HEK293T (cell line): ENCODE measurements at places on chromosomes 1 and 21.
A peak's percentile ranks its signal among the peaks of the same experiment; 100 is the strongest.

DNA sequence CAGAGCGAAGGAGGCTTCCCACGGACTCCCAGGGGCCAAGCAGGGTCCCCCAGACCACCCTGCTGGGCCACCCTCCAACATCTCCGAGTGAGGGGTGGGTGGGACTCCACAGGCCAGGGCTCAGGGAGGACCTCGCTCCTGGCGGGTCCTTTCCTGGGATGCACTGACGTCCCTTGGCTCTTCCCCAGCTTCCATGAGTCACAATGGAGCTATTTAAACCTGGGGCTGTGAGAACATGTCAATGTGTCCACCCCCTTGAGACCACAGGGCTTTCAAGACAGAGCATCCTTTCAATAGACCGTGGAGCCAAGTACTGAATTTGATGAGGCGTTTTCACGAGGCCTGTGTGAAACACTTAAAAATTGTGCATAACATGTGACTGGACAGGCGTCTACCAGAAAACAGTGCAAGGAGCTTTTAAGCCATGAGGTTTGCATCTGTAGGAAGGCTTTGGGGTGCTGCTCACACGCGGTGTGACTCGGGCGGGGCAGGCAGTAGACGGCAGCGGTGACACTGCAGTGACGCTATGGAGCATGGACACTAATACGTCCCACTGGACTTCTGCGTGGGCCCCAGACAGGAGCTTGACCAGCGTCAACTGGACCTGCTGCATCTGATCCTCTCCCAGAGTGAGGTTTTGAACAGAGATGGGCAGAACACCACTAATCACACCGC lies 24.1 kb upstream of the NPHP4 start:
- no peak for DNase-seq

GRCh38 chr21:45923146-45923545 lies 58.4 kb upstream of the COL6A1 start:
- DNase-seq, result peak; percentile 91

- no peak for DNase-seq
Observed at GRCh38 chr1:185315445-185316071, 1.5 kb downstream of the IVNS1ABP start.

DNA sequence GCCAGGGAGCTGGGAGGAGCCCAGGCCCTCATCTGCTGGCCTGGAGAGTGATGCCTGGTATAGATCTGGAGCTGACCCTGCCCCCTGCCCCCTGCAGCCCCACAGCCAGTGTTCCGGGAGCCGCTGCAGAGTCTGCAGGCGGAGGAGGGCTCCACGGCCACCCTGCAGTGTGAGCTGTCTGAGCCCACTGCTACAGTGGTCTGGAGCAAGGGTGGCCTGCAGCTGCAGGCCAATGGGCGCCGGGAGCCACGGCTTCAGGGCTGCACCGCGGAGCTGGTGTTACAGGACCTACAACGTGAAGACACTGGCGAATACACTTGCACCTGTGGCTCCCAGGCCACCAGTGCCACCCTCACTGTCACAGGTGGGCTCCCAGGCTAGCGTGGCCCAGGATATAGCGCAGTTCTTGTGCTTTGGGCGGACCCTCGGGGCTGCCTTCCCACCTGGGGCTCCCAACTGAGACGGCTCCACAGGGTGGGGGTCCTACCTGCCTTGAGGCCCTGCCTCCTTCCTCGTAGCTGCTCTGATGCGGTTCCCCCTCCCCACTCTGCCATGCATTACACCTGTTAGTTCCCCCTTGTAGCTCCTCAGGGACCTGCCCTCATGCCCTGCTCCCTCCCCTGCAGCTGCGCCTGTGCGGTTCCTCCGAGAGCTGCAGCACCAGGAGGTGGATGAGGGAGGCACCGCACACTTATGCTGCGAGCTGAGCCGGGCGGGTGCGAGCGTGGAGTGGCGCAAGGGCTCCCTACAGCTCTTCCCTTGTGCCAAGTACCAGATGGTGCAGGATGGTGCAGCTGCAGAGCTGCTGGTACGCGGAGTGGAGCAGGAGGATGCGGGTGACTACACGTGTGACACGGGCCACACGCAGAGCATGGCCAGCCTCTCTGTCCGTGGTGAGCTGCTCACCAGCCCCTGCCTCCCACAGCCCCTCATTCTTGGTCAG lies 98.7 kb downstream of the OBSCN start:
- no peak for DNase-seq

DNA sequence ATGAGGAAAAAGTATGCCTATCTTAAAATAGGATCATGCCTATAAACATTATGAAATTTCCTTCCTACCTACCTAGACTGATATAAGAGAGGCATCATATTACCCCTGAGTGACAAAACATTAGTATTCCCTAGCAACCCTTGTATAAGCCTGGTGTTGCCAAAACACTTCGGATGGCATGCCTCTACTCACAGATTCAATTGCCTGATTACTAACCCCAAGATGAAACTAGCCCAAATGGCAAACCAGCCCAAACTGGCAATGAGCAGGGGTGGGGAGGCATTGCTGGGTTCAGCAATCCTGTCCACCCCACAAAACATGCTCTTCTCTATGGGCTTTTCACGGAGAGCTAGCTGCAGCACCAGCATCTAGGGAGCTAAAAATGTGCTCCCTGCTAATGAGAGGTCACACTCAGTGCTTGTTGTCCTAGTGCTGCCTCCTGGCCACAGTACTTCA lies 13.9 kb downstream of the PALMD start:
- no peak for DNase-seq

DNA sequence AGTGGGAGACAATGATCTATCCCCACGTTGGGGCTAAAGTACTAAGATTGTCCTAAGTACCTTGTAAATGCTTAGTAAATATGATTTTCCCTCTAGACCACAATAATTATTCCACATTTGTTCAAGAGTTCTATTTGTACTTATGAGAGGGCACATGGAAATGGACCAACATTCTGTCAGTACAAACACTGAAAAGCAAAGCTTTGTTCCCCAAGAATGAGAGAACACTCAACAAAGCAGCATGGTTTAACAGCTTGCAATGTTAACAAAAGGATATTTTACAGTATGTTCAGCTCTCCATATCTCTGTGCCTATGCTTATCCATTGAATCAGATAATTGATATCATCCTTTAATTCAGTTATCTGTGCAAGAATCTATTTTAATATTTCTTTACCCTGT lies 35.4 kb downstream of the RBM11 start:
- no peak for DNase-seq

- DNase-seq, result peak; percentile 31
Observed at GRCh38 chr1:167935216-167936067, 1.0 kb upstream of the DCAF6 start.

DNA sequence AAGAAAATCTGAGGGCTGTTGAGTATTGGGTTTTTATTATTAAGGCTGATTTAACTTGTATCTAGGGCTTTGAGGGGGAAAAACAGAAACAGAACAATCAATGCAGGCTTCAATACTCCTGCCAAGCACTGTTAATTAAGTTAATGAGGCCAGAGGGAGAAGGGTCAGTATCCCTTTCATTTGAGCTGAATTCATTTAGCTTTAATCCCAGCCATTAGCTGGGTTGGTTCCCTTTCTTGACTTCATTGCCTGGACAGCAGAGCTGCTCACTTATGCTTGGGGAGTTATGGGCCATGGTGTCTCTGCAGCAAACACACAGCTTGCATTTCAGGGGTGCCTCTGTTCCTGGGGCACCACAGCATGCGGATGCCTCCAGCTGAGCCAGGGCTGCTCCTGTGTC lies 16.3 kb downstream of the TLR5 start:
- no peak for DNase-seq

- DNase-seq, result no peak
Observed at GRCh38 chr1:198174297-198174696, 17.5 kb downstream of the NEK7 start.

DNA sequence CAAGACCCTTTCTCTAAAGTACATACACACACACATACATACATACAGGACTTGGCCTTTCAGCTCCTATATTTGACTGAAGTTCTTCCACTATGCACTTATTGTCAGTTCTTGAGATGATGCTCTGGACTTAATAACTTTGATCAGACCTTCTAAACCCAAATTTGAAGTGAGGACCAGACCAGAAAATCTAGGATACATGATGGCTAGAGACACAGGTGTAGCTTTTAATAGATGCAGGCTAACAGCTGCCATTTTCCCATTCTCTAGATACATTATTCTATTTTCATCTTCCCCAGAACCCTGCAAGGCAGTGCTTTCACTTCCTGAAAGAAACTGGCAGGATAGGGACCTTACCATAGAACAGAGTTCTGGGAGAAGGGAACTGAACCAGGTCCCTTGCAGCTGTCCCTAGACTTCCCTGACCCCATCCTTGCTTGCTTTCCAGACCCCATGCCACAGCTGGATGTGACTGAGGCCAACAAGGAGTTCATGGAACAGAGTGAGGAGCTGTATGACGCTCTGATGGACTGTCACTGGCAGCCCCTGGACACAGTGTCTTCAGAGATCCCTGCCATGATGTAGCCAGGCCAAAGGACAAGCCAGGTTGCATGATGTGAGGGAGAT lies 14.9 kb upstream of the RAB42 start:
- no peak for DNase-seq

DNA sequence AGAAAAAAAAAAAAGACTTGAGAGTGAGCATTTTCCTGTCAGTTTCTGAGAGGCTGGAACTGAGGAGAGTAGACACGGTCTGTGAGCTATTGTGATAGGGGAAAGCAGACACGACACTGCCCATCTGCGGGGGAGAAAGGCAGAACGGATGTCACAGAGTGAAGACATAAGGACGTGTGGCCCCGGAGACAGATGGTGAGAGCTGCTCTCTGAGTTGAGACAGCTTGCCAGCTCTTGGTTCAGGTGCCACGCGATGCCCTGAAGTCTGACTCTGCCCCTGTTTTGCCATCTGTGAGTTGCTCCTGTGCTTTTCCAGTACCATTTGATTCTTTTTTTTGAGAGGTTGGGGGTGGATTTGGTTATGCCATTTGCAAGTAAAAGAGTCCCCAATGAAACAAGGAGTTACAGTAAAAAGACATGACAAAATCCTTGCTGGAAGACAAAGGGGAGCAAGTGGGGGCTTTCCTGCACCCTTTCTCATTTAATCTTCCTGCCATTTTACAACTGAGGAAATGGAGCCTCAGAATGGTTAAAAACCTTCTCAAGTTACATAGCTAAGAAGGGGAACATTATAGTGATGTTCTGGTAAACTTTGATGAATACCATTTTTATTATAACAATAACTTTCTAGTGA lies 128.9 kb upstream of the DNAH14 start:
- DNase-seq, result no peak

DNA sequence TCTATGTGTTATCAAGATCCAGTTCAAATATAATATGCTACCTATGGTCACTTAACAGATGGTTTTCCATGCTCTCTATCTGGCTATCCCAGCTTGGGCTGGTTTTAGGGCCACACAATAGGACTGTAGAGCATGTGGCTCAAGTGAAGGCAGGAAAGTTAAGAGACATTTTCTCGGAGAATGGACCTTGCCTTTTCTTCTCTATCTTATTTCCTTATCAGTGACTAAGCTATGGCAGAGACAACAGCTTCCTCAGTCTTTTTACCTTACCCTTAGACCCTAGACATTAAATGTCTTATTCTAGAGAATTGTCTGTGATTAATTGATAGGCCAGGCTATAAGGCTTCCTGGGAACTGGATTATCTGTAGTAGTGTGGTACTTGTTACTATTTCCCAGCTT lies 28.1 kb downstream of the CD101 start:
- DNase-seq, result no peak

DNA sequence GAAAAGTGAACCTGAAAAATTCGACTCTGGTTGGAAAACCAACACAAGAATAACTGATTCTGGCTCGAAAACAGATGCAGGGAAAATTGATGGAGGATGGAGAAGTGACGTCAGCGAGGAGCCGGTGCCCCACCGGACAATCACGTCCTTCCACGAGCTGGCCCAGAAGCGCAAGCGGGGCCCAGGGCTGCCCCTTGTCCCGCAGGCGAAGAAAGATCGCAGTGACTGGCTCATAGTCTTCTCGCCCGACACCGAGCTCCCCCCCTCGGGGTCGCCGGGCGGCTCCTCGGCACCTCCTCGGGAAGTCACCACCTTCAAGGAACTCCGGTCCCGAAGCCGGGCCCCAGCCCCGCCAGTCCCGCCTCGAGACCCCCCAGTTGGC lies 1.9 kb downstream of the RUSC1 start:
- DNase-seq, result peak; percentile 49

GRCh38 chr1:242703467-242703866 lies 179.0 kb upstream of the PLD5 start:
- no peak for DNase-seq

DNA sequence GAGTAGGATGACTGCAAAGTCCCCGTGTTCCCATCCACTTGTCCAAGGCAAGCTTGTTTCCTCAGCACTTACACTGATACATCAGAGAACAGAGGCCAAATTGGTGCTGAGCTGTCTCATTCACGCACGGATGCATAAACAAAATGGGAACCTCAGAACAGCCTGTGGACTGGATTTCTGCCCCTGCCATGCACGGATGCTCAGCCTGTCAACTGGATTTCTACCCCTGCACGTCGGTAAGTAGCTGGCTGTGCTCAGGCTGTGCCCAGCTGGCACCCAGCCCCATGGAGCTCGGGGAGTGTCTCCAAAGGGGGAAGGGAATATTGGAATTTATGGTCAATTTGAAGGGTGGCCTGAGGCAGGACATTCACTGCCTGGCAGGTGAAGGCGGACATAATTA lies 40.8 kb upstream of the TMPRSS2 start:
- no peak for DNase-seq

DNA sequence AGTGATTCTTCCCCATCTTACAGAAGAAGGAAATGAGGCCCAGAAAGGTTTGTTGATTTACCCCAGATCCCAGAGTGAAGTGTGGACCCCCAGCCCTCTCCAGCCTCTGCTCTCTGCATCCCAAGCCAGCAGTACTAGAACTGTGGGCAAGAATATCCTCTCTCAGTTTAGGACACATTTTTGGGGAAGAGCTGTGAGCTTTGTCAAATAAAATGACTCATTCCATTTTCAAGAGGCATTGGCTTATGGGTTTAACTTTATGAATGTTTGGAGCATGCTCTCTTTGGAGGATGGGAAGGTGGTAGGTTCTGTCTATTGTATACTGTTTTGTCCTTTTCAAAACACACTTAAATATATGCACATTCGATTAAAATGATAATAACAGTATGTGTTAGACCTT lies 70.6 kb upstream of the CNTN2 start:
- no peak for DNase-seq

GRCh38 chr1:193681422-193681821 lies 495.0 kb upstream of the B3GALT2 start:
- no peak for DNase-seq

- DNase-seq, result no peak
Observed at GRCh38 chr1:231515748-231516147, 12.7 kb upstream of the TSNAX start.

- no peak for DNase-seq
Observed at GRCh38 chr1:156144742-156145141, 8.6 kb upstream of the SEMA4A start.

DNA sequence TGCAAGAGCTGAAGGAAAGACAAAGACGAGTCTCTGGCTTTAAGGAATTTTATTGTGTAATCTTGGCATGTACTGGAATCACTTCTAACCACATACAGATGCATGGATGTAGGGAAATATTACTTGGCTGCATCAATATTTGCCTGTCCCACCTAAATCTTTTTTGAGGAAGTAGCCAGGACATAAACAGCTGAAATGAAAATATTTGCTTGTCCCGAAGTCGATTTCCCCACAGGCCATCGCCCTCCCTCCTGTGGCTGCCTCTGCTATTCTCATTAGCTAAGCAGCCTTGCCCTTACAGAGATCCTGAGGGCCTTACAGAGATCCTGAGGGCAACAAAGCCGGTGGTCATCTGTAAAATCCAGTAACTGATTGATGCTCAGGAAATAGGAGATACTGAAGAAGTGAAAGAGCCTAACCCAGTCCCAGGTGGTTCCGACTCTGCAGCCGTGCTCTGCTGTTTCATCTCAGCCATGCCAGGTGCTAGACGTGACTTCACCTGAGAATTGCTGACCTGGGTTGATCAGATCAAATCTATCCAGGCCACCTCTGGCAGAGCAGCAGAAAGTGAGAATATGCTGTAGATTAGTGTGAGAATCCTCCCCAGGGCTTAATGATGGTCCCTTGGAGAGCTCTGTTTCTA lies 25.5 kb downstream of the MAN1C1 start:
- peak; percentile 2 for DNase-seq
